ENCODE measurements at places on chromosomes 12 and 14. TPM values are rescaled to one million over a fixed set of nuclear protein-coding genes. Genes with fewer than 3 reads are reported as not detected.

PGF gene
- 6.9 TPM for polyA plus RNA-seq

- DNase-seq = no peak
Observed at GRCh38 chr14:52013984-52014600, 24.7 kb downstream of the RTRAF start.

DNA sequence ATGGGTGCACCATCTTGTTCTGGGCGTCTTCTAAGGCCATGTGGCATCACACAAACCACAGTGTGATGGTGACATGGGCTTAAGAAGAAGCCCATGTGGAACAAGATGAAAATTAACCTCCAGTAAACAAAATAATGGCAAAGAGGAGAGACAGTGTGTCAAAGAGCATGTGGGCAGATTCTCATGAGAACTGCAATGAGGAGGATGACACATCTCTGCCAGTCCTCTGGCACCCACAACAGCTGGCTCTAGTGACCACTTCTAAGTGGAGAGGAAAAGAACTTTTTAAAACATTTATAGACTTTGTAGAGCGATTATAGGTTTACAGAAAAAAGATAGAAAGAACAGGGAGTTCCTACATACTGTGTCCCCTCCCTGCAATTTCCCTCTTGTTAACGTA, 401.4 kb downstream of the ATP23 start:
- DNase-seq = no peak

GRCh38 chr12:105253866-105254513, 18.0 kb upstream of the APPL2 start:
- no peak for DNase-seq

DNA sequence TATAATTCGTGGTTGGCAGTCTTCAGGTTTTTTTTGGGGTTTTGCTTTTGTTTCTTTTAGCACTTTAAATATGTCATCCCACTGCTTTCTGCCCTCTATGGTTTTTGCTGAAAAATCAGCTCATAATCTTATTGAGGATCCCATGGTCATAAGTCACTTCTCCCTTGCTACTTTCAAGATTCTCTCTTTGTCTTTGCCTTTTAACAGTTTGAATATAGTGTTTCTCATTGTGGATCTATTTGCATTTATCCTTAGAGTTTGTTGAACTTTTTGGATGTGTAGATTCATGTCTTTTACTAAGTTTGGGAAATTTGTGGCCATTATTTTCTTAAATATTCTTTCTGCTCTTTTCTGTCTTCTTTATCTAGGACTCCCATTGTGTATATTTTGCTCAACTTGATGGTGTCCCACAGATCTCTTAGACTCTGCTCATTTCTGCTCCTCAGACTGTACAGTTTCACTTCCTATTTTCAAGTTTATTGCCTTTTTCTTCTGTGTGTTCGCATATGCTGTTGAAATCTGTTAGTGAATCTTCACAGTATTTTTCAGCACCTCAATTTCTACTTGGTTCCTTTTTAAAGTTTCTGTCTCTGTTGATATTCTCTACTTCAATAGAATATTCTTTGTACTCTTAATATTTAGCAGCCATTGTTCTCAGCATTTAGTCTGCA, 70.8 kb downstream of the WNK1 start:
- DNase-seq = no peak

- DNase-seq = no peak
Observed at GRCh38 chr14:34087571-34087970, 136.7 kb upstream of the EGLN3 start.

DNA sequence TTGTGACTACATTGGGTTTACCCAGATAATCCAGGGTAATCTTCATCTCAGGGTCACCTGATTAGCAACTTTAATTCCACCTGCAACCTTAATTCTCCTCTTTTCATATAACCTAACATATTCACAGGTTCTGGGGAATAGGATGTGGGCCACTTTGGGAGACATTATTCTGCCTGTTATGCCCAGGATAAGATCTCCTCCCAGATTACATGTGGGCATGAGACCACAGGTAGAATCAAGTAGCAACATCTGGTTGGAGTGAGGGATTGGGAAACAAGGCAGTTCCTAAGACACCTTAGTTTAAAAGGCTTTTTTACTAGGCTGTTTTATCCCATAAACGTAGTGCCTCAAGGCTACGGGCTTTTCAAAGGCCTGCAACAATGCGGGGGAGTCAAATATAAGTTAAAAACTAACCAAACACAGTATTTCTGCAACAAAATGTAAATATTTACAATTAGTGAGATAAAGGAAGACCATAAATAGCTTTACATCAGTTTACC, 181.5 kb downstream of the FOXA1 start:
- no peak for DNase-seq

- DNase-seq = no peak
Observed at GRCh38 chr14:104889375-104889757, 24.3 kb downstream of the CEP170B start.

- DNase-seq = peak; percentile 6
Observed at GRCh38 chr12:122326586-122326985, 60.3 kb upstream of the VPS33A start.

DNA sequence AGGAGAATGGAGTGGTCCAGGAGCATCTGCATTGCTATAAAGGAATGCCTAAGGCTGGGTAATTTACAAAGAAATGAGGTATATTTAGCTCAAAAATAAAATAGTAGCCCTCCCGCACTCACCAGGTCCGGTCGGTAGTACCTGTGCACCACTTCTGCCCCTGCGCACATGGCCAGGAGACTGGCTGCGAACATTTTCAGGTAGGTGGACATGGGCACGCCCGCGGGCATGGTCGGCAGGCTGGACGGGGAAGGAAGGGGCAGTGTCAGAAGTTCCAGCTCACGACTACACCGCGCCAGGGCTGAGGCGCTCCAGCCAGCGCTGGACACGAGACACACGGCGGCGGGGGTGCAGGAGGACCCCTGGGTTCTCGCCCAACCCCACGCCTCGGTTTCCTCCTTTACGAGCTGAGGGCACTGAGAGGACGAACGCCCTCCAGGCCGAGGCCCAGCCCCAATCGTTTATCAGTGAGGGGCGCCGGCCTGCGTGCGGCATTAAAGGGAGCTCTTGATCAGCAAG, 9.1 kb upstream of the TDG start:
- no peak for DNase-seq

- no peak for DNase-seq
Observed at GRCh38 chr14:100032738-100033137, 32.5 kb upstream of the EVL start.

GRCh38 chr12:91562476-91562875, 379.9 kb upstream of the DCN start:
- DNase-seq = no peak

- no peak for DNase-seq
Observed at GRCh38 chr12:56840922-56841321, 77.8 kb downstream of the HSD17B6 start.

ZCRB1 gene
- polyA plus RNA-seq = 115 TPM

SELPLG gene
- 1.7 TPM for polyA plus RNA-seq

GRCh38 chr14:87975636-87976035, 17.3 kb downstream of the GALC start:
- no peak for DNase-seq

DNA sequence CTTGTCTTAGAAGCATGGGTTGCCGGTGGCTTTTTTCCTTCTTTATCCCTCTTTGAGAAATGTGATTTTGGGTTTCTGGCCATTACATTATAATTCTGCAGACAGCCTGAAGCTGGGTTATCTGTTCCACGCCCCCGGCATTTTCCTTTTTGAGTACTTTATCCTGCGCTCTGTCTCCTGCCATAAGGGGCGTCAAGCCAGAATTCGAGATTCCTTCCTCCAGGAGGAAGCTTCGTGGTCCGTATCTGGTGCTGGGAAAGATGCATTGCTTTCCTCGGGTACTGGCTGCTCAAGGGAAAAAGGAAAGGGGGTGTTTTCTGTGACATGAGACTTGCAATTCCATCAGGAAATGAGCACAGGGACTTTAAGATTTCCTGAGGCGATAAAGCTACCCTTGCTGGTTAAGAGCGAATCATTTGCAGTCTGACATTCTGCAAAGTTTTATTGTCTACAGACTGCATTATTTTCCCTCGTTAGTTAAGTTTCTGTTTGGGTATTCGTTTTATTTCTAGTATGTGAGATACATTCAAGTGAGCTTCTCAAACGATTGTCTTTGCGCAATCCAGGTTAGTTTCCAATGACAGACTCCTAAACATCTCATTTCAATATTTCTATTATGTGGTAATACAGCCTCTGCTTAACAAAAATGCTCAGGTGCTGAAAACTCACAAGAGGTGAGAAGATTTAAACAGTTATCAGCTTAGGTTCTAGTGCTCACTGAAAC, 694 bp downstream of the AKAP5 start:
- no peak for DNase-seq

TC2N gene
- 15.7 TPM for polyA plus RNA-seq

DNA sequence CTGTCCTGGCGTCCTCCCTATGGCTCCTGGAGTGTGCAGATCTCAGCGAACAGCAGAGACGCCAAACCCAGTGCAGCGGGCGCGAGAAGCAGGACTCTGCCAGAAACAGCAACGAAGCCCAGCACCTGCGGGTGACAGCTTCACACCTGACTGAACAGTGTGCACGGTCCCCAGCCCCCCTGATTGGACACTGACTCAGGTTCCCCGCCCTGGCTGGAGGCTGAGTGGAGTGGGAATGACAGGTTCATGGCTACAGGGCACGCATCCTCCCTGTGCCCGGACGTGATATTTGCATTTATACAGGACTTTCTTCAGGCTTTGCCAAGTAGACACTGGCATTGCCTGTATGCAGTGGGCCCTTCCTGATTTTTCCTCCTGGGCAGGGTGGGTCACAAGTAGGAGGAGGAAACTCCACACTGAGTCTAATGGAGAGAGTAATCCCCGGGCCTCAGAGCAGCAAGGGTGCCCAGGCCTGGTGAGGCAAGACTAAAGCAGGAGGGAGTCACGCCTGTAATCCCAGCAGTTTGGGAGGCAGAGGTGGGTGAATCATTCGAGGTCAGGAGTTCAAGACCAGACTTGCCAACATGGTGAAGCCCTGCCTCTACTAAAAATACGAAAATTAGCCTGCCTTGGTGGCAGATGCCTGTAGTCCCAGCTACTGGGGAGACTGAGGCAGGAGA, 71.6 kb downstream of the ASCL4 start:
- DNase-seq = no peak

DNA sequence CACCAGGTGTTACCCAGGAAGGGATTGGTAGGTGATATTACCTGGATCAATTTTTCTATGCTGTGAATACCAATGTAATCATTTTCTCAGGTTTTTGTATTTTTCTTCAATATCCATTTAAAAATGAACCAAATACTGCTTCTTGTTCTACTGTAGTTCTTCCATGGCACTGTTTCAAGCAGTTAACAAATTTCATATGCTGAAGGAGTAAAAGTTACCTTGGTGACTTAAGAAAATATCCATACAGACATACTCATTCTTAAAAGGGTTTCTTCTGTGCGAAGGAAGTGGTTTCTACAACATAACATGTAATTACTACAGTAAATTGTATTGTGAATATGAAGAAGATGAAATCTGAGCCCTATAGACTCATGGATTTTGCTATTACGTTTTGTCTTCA, 222.5 kb downstream of the TMEM117 start:
- no peak for DNase-seq

DNA sequence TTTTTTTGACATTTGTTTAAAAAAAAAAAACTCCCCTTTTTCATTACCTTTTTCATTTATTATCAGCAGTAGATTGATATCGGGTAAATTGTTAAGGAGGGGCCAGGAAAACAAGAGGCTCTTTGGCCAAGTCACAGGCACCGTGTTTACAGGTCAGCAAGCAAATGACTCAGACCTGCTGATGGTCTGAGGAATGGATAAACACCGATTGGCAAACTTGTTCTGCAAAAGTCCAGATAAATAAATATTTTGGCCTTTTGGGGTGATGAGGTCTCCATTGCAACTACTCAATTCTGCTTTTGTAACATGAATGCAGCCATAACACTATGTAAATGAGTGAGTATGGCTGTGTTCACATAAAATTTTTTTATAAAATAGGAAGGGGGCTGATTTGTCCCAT, 94.0 kb downstream of the RPS29 start:
- DNase-seq = no peak

RIMBP2 gene
- polyA plus RNA-seq = 17.7 TPM

PTCSC3 gene
- polyA plus RNA-seq = 0.43 TPM

OR4E2 gene
- not detected for polyA plus RNA-seq

NELL2 gene
- 26.5 TPM for polyA plus RNA-seq

ACVRL1 gene
- polyA plus RNA-seq = 36.5 TPM

GRCh38 chr12:52042706-52043385, 8.4 kb upstream of the NR4A1 start:
- DNase-seq = no peak

DNA sequence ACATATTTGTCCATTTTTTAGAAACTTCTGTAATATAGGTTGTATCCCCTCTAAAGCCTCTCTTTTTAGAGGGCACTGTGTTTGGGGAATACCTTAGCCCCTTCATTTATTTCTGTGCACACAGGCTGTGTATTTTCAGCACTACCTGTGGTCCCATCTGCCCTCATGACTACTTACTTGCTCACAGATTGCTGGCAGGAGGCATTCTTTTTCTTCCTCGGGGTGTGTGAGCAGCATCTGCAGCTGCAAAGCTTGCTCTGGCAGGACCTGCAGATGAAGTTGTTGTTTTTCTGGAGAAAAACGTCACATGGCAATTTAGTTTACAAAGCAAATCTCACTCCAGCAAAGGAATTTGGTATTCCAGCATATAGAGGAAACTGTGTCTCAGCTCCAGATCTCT, 24.3 kb downstream of the ANG start:
- DNase-seq = no peak

DNA sequence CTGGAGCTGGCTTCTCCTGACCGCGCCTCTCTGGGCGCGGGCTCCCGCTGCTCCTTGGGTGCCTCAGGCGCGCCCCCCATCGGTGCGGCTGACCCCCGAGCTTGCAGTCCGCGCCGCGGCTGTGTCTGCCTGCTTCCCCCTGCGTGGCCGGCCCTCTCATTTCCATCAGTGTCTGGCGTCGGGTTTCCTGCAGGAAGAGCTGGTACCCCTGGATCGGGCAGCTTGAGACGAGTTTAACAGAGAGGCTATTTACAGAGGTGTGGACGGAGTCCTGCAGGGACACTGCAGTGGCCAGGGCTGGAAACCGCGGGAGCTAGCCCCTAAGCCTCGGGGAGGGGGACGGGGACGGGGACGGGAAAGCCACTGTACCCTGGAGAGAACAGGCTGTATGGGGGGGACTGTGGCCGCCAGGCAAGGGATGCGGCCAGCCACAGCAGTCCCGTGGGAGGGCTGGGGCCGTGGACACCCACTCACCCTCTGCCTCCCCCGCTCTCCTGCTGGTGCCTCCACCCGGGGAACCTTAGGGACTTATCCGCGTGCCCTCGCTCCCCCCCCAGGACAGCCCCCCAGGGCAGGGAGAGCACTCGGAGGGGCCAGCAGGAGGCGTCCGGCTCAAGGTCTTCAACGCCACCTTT, 3.7 kb upstream of the CACNA2D4 start:
- DNase-seq = no peak

DNA sequence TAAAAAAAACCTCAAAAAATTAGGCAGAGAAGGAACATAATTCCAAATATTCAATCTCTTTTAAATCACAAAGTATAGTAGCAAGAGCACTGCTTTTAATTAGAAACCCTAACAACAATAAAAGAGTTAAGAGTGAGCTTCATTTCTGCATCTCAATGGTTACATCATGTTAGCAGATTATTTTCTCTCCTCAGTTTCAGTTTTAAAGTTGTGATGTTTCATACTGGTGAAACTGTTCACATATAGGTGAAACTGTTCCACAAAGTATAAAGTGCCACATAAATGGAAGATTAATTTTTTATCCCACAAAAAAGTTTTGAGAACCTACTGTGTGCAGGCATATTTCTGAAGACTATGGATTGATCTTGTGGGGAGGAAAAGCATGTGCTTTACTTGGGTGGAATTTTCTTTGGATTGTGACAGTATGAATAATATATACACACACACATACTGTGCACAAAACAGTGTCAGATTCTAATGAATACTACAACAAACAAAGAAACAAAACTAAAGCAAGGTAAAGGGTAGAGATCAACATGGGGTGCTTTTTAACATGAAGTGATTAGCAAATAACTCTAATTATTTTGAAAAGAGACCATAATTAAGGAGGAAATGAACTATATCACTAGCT, 17.1 kb downstream of the LUM start:
- DNase-seq = no peak

FOXG1 gene
- polyA plus RNA-seq = not detected
